ENCODE measurements at places on chromosomes 5 and 9.

- DNase-seq: no peak
Observed at GRCh38 chr9:134258332-134258731, 67.9 kb upstream of the RXRA start.

DNA sequence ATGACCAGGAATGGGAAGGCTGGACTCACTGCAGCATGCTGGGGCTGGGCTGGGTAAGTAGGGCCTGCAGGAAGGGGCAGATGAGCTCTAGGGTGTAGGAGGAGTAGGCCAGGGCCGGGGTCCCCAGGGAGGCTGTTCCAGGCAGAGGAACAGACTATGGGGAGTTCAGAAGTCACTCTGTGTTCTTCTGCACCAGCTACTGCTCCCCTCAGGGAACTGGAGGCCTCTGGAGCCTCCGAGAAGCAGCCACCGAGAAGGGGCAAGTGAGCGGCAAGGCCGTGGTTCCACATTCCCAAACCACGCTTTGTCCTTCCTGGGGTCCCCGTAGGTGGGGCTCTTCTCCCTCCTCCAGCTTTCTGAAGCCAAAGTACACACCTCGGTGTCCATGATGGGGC is 8.4 kb upstream of the SLC2A6 start:
- DNase-seq: no peak

GRCh38 chr5:34496260-34496691 is 159.9 kb upstream of the RAI14 start:
- DNase-seq: no peak

GRCh38 chr5:132486318-132487094 is 4.1 kb downstream of the IRF1 start:
- DNase-seq: no peak

- no peak for DNase-seq
Observed at GRCh38 chr5:55608595-55609349, 74.0 kb upstream of the PLPP1 start.

DNA sequence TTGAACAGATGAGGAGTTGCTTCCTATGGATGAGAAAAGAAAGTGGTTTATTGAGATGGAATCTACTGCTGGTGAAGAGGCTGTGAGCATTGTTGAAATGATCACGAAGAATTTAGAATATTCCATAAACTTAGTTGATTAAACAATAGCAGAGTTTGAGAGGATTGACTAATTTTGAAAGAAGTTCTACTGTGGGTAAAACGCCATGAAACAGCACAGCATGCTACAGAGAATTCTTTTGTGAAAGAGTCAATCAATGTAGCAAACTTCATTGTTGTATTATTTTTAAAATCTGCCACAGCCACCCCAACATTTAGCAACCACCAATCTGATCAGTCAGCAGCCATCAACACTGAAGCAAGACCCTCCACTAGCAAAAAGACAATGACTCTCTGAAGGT is 309.1 kb downstream of the SPOCK1 start:
- DNase-seq: no peak

GRCh38 chr5:109650493-109650892 is 39.2 kb upstream of the MAN2A1 start:
- no peak for DNase-seq

- no peak for DNase-seq
Observed at GRCh38 chr5:37506722-37507121, 127.6 kb downstream of the WDR70 start.

- no peak for DNase-seq
Observed at GRCh38 chr9:129581505-129582189, 39.3 kb downstream of the C9orf50 start.

DNA sequence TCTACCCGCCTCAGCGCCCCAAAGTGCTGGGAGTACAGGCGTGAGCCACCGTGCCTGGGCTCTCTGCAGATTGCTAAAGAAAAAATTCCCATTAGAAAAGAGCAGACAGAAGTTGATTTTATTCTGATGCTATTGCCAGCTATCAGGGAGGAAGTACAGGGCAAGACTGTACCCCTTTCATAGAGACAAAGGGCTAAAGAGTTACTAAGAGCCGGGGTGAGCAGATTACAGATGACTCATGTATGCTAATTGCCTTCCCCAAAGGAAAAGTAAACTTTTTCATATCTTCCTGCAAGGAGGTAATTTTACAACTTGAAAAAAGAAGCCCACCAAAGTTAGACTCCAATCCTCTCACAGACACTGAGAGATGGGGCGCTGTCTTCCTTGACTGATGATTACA is 42.3 kb upstream of the MCTP1 start:
- no peak for DNase-seq

- DNase-seq: no peak
Observed at GRCh38 chr5:107435061-107435460, 235.7 kb downstream of the EFNA5 start.

DNA sequence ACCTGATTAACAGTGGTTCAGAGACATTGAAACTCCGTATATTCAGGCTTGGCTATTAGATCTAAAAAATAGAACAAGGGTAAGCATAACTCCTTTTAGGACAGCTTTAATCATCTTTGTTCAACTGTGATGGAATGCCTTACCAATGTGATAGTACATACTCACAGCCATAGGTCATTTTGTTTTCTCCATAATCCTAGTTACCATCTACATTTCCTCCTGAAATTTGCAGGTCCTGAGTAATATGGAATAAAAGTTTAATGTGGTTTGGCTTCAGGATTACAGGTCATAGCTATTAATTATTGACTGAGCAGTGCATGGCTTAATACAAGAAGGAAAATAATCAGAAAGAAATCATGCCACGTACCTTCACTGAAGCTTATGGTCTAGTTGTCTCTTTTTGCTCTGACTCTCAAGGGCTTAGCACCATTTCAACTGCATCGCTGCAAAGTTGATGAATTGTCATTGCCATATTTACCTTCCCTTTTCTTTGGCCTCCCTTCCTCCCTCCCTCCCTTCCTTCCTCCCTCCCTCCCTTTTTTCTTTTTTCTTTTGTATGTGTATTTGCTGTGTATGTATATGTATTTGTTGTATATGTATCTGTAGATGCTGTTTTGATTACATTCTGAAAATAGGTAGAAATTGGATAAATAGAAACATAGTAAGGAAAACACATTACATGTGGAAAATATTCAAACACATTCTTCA is 250.9 kb upstream of the ZNF608 start:
- DNase-seq: no peak

- no peak for DNase-seq
Observed at GRCh38 chr5:141369994-141370848, at the start of gene PCDHGB3. Gene PCDHGB3 (plus strand): TSS chr5:141370242. CDS start chr5:141370395, 153 bp downstream.

- no peak for DNase-seq
Observed at GRCh38 chr9:130192382-130192999, 20.3 kb downstream of the NCS1 start.

DNA sequence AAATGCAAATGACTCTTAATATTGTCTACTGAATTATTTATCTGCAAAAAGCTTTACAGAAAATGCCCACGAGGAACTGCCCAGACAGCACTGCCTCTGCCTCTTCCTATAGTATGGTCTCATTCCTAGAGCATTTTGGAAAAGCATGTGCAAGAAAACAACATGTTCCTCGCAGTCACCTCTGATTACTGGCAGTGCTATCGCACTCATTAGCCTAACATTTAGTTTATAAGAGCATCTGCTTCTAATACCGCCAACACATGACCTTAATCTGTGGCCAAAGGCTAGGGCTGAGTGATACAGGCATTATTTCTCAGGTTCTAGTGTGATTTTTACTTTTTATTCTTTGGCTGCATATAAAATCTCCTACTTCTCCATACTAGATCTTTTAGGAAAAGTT is 259.2 kb downstream of the FBXL17 start:
- no peak for DNase-seq

DNA sequence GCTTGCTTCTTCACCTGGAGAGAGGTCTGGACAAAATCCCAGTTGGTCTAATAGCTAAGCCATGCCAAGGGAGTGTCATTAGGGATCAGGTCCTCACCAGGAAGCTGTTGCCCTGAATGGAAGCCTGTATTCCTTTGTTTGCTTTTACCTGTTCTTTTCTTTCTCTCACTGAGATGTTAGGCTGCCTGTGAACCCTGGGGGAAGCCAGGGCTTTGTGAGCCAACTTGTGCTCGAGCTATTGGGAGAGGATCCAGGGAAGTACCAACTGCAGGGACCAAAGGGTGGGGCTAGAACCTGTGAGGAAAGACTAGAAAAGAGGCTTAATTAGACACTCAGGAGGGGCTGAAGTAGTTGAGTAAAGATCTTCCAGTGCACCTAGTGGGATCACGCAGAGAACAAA is 451.2 kb upstream of the TLE4 start:
- no peak for DNase-seq

DNA sequence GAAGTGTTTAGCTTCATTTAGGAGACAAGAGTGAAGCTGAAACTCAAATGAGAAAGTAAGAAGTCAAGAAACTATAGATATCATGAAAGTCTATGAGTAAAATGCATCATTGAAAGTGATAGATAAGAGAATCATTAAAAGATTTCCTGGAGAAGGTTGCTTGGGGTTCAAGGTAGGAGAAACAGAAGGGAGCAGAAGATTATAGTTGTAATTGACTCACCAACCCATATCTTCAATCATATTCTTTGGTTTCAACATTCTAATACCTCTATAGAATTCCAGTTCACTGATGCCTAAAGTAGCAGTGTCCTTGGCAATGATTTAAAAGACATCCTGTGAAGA is 365.7 kb upstream of the RIOK2 start:
- DNase-seq: no peak

- DNase-seq: no peak
Observed at GRCh38 chr5:52392321-52392720, 395.4 kb upstream of the ITGA1 start.

All from activated T-cell treated with anti-CD3 and anti-CD28 coated beads for 48 hours (primary cell).